ENCODE measurements at places on chromosomes 12 and 14.

DNA sequence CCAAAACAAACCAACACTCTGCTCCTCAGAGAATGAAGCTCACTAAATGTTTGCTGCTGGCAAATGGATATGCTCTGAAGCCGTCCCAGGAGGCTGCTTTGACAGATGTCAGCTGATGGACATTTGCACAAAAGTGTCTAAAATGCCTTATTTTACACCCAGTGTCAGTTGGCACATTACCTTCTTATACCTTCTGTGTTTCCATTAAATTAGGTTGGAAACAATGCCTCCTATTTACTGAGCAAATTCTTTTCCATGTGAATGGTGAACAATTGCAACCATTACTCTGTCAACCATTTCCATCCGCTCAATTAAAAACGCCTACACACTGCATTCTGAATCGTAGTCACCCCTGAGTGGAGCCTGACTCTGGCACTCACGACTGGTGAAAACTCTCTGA is 1679.9 kb upstream of the FLRT2 start:
- DNase-seq = no peak

- DNase-seq = no peak
These were observed 39.2 kb upstream of the EEA1 start for GRCh38 chr12:92968176-92968813.

DNA sequence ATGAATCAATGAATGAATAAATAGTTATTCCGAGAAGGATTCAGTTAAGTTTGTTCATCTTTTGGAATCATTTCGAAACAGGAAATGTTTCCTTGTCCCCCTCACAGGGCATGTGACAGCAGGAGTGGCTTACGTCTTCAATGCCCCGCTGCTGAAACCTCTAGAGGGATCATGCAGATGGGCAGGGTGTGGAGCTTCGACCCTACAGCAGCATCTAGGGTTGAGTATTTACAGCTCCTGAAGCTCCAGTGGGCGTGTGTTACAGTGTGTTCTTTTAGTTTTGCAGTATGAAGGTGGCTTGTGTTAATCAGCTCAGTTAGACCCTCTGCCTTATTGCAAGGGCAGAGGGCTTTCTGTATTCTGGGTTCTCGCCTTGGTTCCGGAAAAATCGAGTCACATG is 2.6 kb downstream of the NAV3 start:
- no peak for DNase-seq

DNA sequence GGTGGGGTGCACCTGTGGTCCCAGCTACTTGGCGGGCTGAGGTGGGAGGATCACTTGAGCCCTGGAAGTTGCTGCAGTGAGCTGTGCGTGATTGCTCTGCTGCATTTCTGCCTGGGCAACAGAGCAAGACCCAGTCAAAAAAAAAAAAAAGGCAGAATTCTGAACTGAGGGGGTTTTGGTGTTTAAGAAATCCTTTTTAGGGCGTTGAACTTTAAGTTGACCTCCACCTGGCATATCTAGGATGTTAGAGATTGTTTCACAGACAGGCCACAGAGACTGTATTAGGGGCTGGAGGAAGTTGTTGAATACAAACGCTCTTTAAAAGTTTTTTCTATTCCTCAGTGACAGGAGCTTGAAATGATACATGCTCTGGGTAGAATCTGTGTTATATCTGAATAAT is 60.5 kb downstream of the FBXW8 start:
- DNase-seq = no peak

- no peak for DNase-seq
These were observed 1638.7 kb upstream of the SEL1L start for GRCh38 chr14:83172363-83172762.

All from DMS79 treated with DMSO at 0.1 percent for 48 hours (cell line).